Mesothelial cell of epicardium (in vitro differentiated cells): ENCODE measurements at places on chromosomes 16 and 17.

- no peak for DNase-seq
Observed at GRCh38 chr16:12258861-12259645, 282.5 kb downstream of the SNX29 start.

GRCh38 chr16:26840691-26841090 is 226.0 kb upstream of the C16orf82 start:
- DNase-seq = no peak

DNA sequence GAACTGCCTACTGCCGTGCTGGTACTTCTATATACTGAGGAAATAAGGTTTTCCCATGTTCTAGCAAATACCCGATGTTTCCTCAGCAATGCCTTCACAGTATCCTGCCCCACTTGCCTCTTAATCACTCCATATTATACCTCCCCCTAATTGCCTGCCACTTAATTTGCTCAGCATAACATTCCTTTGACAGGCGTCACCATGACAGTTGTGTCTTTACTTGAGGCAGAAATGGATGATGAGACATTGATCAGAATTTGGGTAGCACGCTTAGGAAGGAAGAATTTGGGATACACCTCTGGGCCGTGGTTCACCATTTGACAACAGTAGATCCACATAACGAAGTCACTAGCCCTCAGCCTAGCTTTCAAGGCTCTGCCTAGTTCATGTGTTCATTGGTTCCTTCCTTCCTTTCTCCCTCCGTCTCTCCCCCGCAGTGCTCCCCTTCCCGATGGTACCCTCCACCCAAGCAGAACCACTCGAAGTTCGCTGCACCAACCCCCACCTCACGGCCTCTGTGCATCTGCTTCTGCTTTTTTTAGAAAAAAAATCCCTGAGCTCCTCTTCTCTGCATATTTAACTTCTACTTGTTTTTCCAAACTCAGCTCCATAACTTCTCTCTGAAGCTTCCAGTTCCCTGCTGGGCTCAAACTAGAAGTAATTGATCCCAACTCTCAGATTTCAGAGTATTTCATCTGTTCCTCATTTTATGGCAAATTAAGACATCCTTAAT is 19.4 kb downstream of the IQCK start:
- no peak for DNase-seq

- DNase-seq = no peak
Observed at GRCh38 chr16:86877108-86877507, 298.8 kb downstream of the FOXL1 start.

- no peak for DNase-seq
Observed at GRCh38 chr16:71727551-71728324, 3.2 kb upstream of the PHLPP2 start.
